ENCODE measurements at places on chromosomes 1 and 21.

DNA sequence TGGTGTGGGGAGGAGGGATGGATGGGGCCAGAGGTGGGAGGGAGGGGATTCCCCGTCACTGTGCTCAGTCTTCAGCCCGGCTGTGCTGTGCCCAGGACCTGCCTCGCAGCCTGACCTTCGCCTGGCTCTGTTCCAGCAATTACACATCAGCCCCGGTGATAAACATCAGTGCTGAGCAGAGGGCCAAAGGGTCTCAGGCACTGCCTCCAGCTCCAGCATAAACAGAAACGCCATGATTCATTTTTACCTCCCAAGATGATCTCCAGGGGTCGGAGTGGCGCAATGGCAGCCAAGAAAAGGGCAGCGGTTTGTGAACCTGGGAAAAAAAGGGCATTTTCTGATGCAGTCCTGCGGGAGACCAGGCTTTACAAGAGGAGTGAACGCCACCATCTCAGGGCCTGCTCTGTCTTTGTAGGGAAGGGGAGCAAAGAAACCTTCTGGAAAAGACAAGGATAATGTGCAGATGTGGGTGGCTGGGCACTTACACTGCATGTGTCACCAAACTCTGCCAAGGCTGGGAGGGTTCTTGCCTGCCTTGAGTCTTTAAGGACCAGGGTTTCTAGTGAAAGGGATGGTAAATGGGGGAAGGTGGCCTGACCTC is 28.1 kb downstream of the SHISA4 start:
- no peak for DNase-seq

GRCh38 chr21:21159253-21159899 is 161.2 kb downstream of the NCAM2 start:
- no peak for DNase-seq

GRCh38 chr1:86557739-86558138 is 10.9 kb downstream of the CLCA4 start:
- no peak for DNase-seq

DNA sequence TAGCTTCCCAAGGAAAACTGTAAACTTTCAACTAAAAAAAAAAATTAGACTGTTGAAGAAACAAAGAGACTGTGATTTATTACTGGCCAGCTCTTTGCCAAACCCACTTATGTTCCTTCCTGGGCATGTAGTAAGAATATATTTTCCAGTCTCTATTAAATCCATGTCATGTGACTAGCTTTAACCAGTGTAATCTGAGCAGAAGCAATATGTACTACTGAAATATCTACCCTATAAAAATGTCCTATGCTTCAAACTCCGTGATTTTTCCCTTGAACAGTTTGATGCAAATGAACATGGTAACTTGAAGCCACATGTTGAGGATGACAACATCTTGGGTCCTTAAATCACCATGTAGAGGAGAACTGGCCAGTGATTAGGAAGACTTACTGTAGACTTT is 144.5 kb downstream of the NTMT2 start:
- DNase-seq, result no peak

GRCh38 chr1:192453360-192453992 is 122.1 kb upstream of the RGS1 start:
- no peak for DNase-seq

GRCh38 chr1:157497284-157497683 is 55.0 kb downstream of the FCRL5 start:
- no peak for DNase-seq

GRCh38 chr21:37153196-37153934 is 80.3 kb downstream of the TTC3 start:
- no peak for DNase-seq

DNA sequence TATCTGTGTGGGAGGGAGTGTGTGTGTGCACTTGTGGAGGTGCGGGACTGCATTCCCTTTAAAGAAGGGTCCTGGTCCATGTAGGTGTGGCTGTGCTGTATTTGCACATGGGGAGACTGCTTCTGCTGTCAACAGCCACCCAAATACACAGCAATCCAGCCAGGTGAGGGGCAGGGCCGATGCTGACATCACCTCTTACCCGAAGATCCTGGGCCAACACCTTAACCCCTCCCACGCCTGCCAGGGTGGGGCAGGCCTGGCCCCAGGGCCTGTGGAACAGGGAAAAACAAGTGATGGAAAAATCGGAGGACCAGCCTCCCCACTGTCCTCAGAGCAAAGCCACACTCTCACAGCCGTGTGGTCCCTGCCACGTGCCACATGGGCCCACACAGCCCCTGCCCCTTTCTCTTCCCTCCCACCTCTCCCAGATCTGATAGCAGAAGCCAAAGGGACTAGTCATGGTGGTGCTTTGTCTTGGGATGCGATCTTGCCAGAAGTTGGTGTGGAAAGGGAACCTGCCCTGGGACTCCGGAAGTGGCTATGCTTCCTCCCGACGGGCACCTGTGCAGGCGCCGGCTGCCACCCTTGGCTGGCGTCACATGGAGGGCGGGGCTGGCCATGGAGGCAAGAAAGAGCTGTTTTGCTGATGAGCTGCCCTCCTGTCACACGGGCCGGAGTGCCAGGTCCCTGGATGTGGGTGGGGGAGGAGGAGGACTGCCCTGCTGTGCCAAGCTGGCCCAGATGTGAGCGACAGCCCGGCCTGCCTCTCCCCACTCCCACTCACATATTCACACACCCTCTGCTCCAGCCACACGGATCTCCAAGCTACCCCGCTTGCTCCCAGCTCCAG is 7.8 kb upstream of the CASZ1 start:
- no peak for DNase-seq

DNA sequence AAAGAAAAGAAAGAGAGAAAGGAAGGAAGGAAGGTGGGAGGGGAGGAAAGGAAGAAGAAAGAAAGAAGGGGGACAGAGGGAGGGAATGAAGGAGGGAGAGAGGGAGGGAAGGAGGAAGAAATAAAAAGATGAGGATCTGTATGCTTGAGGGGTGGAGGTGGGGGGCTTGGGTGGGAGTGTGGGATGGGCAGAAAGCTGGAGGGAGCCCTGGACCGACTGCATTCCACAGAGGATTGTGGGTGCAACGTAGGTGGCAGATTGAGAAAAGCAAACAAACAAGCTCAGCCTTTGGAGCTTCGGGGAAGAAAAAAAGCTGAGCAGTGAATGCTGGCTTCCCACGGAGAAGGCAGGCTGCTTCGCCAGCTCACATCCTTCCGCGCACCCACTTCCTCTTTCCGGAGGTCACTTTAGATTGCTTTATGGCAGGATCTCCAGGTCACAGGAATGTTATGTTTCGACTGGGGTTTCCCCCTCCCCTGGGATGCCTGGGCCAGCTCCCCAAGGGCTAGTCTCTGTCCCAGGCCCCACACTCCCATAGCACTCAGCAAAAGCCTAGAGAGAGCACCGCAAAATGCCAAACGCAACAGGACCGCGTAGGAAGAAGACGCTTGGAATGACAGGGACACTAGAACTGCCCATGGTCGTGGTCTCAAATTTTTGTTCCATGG is 20.7 kb upstream of the LGALS8 start:
- no peak for DNase-seq

- no peak for DNase-seq
Measured at GRCh38 chr1:37162059-37162458, 127.7 kb upstream of the GRIK3 start.

- DNase-seq, result no peak
Measured at GRCh38 chr1:179953974-179954492, 577 bp upstream of the CEP350 start.

GRCh38 chr1:234759888-234760287 is 149.9 kb upstream of the IRF2BP2 start:
- no peak for DNase-seq

GRCh38 chr21:32256251-32256650 is 22.6 kb downstream of the MIS18A start:
- no peak for DNase-seq

- DNase-seq, result no peak
Measured at GRCh38 chr1:42328916-42329496, 6.0 kb downstream of the FOXJ3 start.

DNA sequence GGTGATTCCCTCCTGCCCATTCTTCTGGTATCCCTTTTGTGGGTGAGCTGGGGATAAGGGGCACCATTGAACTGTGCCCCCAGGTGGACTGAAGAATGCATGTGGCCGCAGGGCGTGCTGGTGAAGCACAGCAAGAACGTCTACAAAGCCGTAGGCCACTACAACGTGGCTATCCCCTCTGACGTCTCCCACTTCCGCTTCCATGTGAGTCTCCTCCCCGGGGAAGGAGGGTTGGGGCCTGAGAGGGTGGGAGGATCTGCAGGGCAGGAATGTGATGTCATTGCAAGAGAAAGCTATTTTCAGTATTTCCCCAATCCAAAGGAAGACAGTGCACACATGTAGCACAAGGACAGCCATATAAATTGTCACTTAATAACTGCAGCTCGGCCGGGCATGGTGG is 7.5 kb upstream of the KPNA6 start:
- DNase-seq, result no peak
